GM10248 (cell line): ENCODE measurements at places on chromosomes 3 and 15.

DNA sequence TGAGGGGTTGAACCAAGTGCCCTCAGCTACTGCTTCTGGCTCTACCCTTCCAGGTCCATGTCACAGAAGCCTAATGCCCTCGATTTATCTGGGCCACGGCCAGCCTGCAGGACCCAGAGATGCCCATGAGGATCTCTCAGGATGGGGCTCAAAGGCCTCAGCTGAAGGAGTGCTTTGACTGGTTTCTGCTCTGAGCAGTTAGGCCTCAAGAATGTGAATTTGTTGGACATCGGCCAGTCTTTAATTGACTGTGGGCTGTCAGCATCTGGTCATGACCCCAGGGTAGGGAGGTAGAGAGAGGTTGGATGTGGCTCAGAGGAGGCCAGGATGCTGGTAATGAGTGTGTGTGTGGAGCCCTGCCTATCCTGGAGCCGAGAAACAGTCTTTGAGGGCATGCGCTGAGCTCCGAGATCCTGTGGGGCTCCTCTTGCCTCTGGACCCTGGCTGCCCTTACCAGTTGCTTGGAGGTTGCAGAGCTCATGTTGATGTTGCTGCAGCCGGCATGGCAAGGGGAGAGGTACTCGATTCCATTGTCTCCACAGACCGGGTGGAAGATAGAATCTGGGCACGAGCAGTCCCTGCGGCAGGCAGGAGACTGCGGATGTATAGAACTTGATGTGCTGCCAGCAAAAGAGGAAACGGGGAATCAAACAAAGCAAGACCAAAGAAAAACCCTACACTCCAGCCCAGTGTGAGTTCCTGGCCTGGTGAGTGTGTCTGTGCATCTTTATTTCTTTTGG is 49.1 kb upstream of the RAB6B start:
- DNase-seq: no peak

DNA sequence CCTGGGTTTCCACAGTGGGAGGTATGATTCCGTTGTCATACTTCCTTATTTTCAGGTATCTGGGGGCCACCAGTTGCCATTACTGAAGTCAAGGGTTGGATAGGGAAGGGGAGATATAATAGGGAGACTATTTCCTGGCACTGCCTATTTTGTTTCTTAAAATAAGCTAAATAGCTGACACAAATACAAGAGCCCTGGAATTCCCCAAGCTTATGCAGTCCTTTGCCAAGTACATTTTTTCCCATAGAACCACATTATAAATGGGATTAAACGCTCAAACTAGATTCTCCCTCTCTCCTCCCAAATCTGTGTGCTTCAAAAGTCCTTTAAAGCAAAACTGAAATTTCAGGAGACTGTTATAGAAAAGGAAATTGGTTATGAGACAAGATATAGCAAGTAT is 68.7 kb downstream of the AP4E1 start:
- no peak for DNase-seq

GRCh38 chr15:60787837-60788691 is 309.1 kb upstream of the ICE2 start:
- DNase-seq: no peak

- peak; percentile 45 for DNase-seq
These were observed 51.7 kb downstream of the TRANK1 start for GRCh38 chr3:36893137-36893557.

DNA sequence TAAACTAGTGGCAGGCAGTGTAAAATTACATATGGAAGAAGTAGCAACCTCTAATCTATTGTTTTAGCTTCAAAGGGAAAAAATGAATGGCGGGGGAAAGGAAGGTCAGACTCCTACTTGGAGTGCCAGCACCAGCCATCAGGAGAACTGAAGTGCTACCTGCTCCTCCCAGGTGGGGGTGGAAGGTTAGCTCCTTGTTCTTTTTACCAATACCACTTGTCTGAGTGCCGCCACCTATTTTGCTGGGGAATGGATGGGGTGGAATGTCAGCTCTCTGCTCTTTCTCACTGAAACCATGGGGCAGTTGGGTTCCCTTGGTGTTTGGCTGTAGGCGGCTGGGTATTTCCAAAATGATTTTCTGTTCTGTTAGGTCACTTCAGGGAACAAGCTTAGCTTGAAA is 428.7 kb upstream of the EPHA3 start:
- DNase-seq: no peak

DNA sequence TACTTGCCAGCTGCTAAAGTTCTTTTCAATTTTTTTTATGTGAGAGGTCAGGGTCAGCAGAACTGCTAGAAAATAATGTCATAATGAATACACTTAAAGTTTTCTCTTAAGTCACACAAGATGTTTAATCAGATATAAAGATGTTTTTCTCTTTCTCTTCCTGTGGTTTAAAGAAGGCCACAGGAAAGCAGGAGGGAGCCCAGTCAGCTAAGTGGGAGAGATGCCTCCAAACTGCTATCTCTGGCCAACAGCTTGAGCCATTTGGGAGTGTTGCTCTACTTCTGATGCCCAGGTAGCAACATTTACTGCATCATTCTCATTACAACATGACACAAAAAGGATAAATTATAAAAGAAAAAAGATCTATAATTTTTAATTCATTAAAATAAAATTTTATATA is 45.7 kb upstream of the NLGN1 start:
- DNase-seq: no peak

DNA sequence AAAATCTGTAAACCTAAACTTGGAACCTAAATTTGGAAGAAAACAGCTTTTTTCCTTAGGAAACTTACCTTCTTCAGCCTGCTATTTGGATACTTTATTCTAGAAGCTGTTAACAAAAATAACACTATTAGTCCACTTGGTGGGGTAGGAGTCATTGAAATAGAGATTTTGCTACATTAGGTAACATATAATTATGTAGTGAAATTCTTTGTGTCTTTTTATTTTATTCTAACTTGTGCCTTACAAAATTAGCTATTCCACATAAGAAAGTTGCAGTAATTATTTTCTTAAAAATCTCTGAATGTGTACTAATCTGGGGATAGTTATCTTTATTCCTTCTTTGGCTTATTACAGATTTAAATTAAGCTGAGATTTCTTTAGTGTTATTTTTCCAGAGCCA is 360.4 kb upstream of the ROBO2 start:
- no peak for DNase-seq

- no peak for DNase-seq
These were observed 49.4 kb upstream of the MAGEF1 start for GRCh38 chr3:184761075-184761841.

- no peak for DNase-seq
These were observed 531.9 kb downstream of the AGBL1 start for GRCh38 chr15:86611417-86612040.

DNA sequence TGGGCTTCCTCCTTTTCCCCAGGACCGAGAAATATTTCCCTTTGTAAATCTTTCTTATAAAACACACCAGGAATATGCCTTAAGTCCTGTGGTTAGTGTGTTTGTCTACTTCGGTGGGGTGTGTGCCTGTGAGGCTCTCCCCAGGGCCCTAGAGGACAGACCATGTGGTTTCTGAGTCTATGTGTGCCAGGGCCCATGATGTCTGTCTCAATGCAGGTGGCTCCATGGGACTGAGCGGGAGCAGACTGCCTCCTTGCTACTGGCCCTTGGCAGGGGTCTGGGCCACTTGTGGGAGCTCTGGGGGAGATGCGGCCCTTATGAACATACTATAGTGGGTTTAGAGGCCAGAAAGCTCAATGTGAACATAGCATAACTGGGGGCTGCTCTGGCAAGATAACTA is 37.6 kb downstream of the SCN5A start:
- no peak for DNase-seq
